SHP77 (cell line): ENCODE measurements at places on chromosomes 6 and 20.

DNA sequence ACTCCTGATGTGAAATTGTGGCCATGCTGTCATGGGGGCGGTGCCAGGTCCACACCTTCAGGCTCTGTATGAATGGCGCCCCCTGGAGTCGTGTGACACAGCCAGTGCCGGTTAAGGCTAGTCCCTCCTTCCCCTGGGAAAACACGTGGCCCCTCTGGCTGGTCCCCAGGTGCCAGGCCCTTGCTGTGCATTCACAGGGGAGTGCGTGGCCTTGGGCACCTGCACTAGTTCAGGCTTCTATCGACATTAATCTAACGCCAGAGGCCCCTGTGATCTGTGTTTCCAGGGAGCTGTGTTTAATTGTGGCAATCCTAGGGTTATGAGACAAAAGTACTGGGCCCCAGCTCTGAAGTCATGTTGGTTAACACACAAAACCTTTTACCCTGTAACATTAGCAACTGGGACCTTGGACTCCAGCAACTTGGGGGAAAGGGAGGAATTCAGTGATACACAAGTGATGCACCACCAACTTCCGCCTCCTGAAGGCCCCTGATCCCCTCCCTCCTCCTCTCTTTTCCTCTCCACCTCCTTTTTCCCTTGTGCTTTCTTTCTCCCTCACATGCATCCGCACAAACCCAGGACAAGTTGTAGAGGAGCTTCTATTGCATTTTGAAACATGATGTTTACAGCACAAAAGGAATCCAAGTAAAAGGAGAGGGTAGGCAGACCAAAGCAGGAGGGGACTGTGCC, 74.0 kb downstream of the SSR1 start:
- peak; percentile 90 for DNase-seq

DNA sequence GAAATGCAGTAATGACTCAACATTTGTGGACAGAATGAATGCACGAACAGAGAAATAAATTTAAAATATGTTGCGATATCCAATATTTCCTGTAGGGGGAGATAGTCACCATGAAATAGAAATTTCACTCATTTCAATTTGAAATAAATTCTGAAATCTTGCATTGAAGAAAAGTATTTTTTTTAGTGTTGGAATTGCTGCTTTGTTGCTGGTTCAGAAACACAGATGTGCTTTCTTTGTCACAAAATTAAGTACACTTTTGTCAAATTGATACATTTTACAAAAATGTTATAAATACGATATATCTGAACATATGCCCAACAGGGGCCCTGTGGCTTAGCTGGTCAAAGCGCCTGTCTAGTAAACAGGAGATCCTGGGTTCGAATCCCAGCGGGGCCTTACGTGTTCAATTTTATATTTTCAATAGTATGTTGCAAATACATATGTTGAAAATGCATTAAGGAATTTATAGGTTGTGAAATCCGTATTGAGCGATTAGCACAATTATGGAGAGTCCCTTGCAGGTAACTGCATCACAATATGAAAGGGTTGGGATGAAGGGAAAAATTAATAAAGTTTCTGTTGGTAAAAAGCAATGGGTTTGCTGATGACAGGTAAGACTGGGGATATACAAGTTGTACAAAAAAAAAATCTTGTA, 85.4 kb upstream of the PRSS16 start:
- DNase-seq, result peak; percentile 26

- no peak for DNase-seq
Measured at GRCh38 chr6:157813750-157814455, 9.1 kb upstream of the SNX9 start.

DNA sequence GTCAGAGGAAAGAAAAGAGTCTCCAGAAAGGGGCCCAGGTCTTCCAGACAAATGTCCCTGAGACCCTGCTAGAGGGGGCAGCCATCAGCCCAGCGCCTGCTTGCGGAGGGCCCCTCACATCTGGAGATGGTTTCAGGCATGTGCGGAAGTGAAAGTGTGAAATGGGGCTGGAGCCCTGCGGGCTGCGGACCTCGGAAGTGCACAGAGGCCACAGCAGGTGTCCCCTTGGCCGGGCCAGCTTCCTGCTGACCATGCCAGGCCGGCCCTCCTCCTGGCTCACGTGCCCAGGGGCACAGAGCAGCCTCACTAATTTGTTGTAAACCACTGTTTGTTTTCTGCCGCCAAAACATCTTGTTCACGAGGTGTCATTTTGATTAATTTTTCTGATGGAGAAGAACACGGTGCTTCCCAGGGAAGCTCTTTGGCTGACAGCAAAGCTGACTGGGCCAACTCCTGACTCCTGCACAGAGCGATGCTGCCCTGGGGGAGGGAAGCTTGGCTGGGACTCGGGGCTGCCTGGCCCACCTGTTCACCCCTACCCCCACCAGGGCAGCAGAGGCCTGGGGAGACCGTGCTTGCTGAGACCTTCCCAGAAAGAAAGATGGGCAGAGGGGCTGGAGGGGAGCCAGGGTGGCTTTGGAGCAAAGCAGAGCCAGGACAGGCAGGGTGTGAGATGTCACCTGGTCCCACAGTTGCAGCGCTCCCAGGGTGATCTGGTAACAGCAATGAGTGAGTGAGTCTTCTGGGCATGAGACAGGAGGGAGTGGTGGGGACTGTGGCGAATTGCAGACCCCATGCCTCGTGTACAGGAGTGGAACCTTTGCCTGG, 54.2 kb downstream of the BCAS4 start:
- DNase-seq, result no peak

- DNase-seq, result no peak
Measured at GRCh38 chr6:41634657-41635056, 3.6 kb upstream of the MDFI start.

DNA sequence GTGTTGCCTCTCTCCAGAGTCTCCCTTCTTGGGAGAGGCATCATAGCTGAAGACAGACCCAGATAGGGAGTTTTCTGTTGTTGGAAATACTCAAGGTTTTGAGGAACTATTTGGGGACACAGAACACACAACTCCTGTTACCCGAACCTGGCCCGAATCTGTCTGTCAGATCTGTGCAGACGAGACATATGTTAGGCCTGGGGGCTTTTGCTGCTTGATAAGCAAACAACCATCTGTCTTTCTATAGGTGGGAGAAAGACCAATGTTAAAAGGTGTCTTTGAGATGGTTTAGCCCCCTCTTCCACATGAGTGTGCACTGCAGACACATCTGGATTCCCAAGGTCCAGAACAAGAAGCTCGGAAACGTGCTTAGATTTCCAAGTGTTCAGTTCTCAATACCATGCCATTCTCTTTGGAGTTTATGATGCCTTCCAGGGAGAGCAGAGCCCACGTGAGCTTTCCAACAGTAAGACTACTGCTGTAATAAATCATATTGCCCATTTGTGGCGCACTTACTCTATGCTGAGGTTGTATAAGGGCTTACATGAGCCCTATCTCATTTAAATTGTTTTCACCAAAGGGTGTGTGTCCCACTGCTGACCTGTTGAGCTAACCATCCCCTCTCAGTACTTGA, 3.8 kb upstream of the STX16 start:
- DNase-seq, result no peak

GRCh38 chr6:128929869-128930268, 46.9 kb downstream of the LAMA2 start:
- no peak for DNase-seq

DNA sequence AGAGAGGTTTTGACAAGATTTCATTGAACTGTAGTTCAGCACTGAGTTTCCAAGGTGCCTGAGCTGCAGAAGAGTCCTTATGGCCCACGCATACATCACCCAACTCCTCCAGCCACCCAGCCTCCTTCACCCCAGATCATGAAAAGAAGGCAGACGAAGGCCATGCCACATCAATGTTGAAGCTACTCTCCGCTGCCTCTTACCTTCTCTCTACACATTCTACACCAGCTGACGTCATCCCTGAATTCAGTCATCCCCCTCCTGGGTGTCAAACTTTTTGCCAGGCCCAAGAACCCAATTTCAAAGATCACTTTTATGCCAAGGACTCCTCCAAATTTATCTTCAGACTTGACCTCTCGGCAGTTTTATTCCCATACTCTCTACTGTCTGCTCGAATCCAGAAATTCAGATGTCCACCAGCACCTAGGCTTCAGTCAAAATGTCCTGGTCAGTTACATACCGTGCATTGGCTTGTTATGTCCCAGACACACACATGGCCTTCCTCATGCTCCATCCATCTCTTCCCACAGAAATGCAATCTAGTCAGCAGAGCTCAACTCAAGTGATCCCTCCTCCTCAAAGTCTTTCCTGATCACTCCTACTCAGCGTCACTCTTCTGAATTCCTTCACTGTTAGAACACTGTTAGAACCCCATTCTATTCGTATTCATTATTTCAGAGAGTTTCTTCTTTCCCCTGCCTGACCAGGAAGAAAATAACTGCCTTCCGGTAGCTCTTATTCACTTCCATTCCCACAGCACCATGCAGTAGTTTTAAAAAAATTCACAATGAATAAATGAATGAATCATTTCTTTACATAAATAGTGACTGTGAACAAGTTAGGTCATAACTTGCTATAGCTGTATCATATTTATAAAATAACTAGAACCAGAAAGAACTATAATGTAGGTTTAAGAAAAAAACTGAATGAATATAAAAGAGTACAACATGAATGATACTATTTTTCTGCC, 11.5 kb downstream of the ATXN1 start:
- no peak for DNase-seq

DNA sequence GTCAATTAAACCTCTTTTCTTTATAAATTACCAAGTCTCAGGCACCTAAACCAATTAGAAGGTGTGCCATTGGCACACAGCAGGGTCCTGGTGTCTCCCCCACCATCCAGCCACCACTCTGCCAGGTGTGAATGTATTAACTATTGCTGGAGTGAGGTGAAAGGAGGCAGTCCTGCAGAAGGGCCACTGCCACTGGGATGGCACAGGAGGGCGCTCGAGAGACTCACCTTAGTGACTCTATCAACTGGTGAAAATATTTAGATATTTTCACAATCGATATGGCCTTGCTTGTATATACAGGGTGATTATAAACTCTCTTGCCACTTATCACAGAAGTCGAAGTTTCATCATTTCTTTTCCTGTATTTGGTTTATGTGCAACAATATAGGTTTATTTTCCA, 145.6 kb upstream of the ESR1 start:
- no peak for DNase-seq

GRCh38 chr6:125300992-125301434, 754 bp downstream of the HDDC2 start:
- no peak for DNase-seq

- peak; percentile 94 for DNase-seq
Measured at GRCh38 chr6:82786248-82786647, 279.4 kb downstream of the UBE3D start.

DNA sequence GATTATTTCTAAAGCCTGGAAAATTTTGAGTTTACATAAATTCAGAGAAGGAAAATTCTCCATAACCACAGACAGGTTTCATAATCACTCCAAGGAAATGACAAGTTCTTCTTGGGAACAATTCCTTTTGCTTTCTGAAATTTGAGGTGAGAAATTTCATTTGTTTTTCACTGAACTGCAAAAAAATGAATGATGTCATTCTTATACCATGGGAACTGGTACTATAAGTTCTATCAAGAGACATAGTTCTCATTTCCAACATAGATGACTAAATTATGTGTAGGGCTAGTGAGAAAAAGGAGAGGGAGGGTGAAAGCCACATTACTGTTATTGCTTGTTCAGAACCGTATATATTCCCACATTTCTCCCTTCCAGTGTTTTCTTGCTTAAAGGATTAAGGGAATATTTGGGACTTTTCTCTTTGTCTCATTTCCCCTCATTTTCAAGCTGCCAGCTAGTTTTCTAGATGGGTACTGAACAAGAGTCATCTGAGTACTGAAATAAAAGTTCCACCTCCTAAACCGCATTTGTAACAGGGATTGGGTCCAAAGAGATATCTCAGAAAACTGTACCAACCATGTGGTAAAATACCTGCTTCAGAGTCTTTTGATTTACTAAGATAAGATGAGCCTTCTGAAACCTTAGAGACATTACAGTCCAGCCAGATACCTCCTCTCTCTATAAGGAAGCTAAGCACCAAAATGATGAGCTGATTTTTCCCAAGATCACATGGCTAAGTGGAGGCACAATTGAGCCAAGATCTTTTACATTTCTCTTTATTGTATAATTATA, 144.3 kb upstream of the PRDM1 start:
- DNase-seq, result no peak

DNA sequence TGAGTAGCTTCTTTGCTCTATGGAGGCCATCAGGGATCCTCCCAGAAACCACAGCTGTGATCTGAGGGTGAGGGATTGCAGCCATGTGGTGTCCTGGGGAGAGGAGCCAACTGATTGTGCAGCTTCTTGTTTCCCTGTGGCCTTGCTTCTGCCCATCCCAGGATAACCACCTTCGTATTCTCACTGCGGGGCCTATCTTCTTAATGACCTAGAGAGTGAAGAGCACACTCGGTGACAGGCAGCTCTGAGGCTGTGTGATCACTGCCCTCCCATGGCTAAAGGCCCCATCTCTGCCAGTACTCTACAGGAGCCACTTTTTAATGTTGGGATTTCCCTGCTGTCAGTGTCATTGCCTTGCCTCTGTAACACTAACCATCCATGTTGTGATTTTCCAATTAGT, 5.3 kb upstream of the RAET1L start:
- DNase-seq, result no peak

DNA sequence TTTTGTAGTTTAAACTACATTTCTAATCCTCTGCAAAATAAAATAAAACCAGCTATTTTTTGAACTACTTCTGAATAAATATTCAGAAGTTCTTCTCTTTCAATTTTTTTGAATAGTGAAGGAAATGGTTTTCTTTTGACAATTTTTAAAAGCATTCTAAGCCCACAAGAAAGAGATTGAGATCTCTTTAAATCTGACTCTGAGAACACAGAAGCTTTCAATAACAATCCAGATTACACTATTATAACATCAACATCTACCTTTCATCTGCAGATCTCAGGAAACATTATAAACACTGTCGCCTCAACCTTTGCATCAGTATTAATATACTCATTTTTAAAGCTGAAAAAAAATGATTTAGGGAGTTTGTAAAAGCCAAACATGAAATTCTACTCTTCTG, 247.5 kb upstream of the PREP start:
- DNase-seq, result no peak

GRCh38 chr6:131658287-131658686, 21.2 kb downstream of the ENPP3 start:
- no peak for DNase-seq

GRCh38 chr6:158068893-158069799, 87.5 kb downstream of the SYNJ2 start:
- no peak for DNase-seq

DNA sequence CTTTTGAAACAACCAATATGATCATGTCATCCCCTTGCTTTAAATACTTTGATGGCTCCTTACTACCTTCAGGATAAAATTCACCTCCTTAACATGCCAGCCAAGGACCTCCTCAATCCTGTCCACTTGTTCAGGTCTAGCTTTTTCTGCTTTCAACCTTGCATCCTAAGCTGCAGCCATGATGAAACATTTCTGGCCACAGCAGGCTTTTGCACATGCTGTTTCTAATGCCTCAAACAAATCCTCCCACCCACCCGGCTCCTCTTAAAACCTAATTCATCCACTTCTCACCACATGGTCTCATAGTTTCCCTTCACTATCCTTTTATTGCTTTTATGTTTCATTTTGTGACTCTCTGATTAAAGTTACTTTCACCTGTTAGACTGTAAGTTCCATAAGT, 124.6 kb downstream of the MYB start:
- no peak for DNase-seq
